ENCODE measurements at places on chromosomes 6 and 20.

DNA sequence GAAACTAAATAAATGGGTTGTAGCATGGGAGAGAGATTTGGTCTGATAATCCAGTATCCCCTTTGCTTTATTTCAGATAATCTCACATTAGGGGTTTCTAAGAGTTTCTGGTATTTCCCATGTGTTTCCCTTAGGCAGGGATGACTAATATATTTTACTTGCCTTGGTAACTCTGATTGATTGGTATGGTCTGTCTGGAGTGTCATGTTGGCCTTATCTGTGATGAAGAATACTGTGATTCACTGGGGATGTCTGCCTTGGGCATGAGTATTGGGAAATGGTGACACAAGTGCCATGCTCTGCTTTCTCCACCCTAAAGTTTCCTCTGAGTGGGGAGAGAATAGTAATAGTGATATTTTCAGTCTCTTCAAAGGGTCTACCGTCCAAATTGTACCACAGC lies 10.1 kb downstream of the SLC22A2 start:
- no peak for DNase-seq

GRCh38 chr6:107360476-107360875 lies 98.9 kb downstream of the PDSS2 start:
- no peak for DNase-seq

DNA sequence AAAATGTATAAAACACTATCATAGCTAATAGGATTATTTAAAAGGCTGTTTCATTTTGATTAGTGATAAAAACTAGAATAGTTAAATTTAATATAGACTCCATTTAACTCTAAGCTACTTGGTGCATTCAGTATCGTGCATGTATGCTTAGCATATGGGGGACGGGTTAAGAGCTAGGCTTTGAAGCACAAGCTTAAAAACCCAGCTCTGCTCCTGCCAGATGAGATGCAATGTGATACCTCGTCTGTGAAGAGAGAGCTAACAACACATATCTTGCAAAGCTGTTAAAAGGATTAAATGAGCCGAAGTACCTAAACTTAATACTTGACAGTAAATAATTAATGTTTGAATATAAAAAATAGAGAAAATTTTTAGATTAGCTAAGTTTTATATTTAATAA lies 42.2 kb downstream of the DTNBP1 start:
- no peak for DNase-seq

DNA sequence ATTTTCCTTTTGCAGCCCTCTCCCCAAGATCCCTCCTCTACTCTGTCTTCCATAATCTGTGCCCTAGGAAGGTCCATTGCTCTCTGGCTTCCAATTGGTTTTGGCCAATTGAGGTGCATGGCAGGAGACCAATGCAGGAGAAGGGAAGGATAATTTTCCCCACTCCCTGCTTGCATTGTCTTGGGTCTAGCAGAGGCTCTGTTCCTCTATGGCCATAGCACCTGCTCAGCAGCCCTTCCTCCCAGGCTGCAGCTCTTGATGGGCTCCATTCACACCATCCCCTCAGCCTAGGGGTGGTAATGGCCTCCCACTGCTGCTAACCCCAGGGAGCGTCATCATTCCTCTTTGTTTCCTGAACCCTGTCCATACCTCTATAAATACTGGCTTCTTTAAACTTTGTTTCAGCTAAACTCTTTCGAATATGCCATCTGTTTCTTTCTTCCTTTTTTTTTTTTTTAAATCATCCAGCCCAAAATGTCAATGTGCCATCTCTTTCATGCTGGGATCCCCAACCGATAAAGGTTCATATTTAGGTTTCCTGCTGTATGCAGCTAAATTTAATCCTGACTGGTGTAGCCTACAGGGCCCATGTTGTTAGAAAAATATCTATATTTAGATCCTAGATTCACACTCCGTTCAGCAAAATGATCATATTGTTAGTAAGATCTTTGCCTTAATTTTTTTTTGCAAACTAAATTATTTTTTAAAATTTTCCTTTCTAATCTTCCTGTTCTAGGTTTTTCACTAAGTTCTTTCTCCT lies 63.8 kb downstream of the HECA start:
- no peak for DNase-seq

GRCh38 chr6:73942592-73943186 lies 246.7 kb downstream of the CD109 start:
- no peak for DNase-seq

GRCh38 chr6:138498629-138499302 lies 528 bp downstream of the NHSL1 start:
- DNase-seq: no peak

GRCh38 chr20:2694008-2694471 lies 1.5 kb downstream of the EBF4 start:
- no peak for DNase-seq

DNA sequence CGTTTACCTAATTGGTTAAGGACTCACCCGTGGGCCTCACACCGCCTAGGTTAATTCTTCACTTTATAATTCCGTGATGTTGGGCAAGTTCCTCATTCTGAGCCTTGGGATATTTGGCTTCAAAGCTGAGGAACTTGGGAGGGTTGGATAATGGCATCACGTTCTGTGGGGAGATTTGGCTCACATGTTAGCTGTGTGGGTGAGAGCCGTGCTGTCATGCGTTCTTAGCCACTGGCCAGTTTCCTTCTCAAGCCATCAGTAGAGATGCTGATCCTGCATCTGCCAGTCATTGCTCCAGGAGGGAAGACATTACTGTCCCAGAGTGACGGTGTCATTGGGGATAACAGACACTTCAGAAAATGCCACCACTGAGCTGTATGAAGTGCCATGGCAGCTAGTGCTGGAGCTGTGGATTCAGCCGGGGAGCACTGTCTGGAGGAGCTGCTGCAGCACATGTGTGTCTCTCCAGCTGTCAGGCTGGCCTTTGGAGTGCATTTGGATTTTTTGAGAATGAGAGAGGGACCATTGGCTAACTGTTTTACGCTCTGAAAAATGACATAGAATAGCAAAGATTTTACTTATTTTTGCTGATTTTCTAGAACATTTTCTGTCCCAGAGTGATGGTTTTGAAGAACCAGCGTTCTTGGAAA lies 16.5 kb downstream of the IGF2R start:
- DNase-seq: no peak

GRCh38 chr6:165219629-165220028 lies 89.8 kb downstream of the C6orf118 start:
- no peak for DNase-seq

GRCh38 chr6:170137176-170137891 lies 153.5 kb downstream of the DLL1 start:
- no peak for DNase-seq

DNA sequence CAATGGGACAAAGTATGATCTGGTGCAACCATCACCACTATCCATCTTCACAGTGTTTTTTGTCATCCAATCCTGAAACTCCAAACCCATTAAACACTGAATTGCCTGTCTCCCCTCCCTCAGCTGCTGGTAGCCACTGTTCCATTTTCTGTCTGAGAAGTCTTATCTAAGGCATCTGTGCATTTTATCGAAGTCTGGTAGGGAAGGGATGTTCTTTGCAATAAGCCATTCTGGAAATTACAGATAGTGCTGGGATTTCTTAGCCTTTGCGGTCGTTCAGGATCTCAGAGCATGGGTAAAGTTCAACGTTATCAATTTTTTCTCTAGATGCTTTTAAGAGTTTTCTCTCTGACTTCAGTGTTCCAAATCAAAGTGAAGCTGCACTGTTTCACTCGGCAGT lies 24.1 kb downstream of the KIF25 start:
- DNase-seq: no peak

DNA sequence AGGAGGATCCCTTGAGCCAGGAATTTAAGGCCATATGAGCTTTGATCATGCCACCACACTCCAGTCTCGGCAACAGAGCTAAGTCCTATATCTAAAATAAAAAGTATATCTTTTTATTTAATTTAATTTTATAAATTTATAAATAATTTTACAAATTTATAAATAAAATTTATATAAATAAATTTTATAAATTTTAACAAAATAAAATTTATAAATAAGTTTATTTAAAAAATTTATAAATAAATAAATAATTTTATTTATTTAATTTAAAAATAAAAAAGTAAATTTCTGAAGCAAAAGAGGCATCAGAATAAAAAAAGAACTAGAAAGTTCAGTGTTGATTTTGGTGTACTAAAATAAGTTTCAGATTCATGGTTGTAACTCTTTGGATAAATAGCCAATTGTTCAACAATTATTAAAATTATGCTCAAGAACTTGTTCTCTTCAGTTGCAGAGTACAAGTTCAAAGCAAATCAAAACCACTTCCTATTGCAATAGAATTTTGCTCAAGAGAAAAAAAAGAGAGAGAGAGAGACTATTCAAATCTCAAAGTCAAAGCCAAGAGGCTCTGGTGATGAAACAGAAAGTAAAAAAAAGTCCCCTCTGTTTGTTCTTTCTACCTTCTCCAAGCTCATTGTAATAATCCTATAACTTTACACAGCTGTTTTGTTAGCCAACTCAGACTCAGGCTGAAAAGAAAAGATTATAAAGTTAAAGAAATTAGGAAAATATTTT lies 547.5 kb upstream of the ADGRB3 start:
- DNase-seq: no peak

DNA sequence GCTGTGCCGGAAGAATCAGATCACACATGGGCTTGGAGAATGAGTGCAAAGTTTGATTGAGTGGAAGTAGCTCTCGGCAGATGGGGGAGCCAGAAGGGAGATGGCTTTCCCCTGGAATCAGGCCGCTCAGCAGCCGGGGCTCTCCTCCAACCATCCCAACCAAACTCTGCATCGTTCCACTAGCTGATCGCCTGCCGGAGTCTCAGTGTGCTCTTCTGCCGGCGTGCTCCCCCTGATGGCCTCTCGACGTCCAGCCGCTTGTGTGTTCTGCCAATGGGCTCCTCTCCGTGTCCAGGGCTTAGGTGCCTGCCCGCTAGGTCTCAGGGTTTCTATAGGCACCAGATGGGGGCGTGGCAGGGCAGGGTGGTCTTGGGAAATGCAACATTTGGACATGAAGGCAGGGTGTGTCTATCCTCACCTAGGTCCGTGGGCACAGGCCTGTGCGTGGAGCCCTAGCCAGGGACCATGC lies 4.9 kb upstream of the BIRC7 start:
- no peak for DNase-seq

- no peak for DNase-seq
These were observed 41.6 kb upstream of the DUSP22 start for GRCh38 chr6:250676-251075.

DNA sequence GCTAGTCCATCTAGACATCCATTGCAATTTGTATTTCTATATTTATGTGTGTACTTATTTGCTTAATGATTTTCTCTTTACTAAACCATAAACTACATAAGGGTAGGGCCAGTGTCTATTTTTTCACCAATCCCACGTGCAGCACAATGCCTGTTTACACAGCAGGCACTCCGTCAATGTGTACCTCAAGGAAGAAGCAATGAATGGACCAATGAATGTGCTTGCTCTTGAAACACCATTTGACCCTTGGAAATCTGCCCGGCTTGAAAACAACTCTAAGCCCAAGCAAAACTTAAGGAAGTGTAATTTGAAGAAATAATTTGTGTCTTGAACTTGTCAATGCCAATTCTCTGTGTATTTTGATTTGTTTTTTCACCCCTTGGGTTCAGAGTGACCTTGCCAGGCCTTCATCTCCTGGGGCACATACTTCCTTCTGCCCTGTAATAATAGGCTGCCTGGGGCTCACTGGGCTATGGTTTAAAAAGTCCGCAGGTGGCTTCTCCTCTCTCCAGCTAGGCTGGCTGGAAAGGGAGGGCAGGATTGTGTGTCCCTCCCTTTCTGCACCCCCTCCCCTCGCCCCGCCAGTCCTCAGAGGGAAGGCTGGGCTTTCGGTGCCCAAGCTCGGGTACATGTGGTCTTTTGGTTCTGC lies 140.8 kb upstream of the ARMC2 start:
- no peak for DNase-seq

DNA sequence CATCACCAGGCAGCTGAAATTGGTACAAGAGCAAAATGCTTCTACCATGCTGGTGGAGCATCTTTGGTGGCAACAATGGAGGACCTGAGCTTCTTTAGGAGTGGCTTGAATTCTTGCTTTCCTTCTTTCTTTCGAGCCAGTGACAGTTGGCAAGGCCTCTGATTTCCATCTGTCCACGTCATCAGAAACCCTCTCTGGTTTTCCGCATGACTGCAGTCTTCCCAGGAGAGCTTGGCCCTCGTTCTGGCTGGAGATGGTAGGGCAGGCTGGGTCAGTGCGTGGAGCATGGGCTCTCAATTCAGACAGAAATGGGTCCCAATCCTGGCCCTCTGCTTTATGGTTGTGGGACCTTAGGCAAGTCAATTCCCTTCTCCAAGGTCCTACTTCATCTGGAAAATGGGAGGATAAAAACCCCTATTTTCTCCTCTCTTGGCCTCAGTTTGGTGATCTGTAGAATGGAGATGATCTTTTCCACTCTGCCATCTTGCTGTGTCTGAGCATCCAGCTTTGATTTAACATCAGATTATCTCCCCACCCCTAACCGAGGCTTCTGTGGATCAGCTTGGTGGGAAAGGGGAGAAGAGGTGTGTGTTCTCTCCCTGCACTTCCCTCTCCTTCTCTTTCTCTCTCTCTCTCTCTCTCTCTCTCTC lies 3.6 kb upstream of the BPIFB1 start:
- DNase-seq: no peak

DNA sequence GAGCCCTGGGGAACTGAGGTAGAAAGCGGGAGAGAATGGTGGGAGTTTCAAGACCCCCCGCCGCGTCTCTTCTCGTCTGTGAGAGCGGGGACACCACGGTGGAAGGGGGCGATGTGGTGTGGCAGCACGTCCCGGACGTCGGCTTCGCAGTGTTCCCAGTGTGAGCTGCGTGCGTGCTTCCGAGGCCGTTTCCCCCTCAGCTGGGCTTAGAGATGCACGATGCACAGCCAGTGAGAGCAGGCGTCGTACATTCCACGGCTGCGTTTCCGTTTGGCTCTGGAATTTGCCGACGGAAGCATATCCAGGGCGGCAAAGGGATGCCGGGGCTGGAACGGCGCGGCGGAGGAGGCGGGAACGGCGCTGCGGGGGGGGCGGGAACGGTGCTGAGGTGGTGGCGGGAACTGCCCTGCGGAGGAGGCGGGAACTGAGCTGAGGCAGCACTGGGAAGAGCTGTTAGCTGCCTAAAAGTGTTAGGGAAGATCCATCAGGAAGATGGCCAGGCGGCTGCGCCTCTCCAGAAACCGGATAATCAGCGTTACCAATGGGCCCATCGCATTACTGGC lies 37.7 kb downstream of the KIF25 start:
- DNase-seq: no peak

DNA sequence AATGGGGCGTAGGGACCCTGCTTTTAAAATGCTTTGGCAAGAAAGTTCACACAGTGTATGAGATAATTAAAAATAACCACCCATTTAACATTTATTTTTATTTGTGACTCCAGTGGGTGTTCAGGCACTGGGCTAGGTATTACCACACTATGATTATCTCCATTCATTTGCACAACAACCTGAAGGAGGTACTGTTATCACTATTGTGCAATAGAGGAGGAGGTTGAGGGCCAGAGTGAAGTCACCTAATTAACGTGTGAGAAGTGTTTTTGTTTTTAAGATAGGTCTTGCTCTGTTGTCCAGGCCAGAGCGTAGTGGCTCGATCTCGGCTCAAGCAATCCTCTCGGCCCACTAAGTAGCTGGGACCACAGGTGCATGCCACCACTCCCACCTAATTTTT lies 29.2 kb downstream of the MAK start:
- DNase-seq: no peak

DNA sequence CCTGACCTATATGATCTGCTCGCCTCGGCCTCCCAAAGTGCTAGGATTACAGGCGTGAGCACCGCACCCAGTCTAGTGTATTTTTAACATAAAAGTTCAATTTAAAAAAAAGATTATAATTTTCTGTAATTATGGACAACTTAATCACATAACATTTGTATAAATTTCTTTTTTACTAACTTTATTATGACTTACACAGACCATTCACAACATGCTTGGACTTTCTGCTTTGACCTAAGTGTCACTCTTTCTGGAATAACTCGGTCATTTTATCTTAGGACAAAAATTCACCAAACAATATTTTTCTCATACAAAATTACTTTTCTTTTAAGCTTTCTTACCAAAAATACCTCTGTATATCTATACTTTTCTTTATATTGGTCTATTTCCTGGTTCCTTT lies 15.4 kb upstream of the IL22RA2 start:
- no peak for DNase-seq
